Neural progenitor cell (in vitro differentiated cells): ENCODE measurements at places on chromosomes 6 and 20. TPM values are rescaled to one million over a fixed set of nuclear protein-coding genes. Genes with fewer than 3 reads are reported as not detected.

GRCh38 chr6:31945507-31946369 is at the start of gene CFB:
Gene CFB (plus strand): TSS chr6:31946095. CDS start chr6:31946222, 127 bp downstream.
- peak; percentile 8 for DNase-seq

GRCh38 chr6:116439522-116440051 is 21.6 kb upstream of the CALHM6 start:
- DNase-seq = no peak

- DNase-seq = no peak
Measured at GRCh38 chr6:119161438-119161837, 83.0 kb upstream of the FAM184A start.

DNA sequence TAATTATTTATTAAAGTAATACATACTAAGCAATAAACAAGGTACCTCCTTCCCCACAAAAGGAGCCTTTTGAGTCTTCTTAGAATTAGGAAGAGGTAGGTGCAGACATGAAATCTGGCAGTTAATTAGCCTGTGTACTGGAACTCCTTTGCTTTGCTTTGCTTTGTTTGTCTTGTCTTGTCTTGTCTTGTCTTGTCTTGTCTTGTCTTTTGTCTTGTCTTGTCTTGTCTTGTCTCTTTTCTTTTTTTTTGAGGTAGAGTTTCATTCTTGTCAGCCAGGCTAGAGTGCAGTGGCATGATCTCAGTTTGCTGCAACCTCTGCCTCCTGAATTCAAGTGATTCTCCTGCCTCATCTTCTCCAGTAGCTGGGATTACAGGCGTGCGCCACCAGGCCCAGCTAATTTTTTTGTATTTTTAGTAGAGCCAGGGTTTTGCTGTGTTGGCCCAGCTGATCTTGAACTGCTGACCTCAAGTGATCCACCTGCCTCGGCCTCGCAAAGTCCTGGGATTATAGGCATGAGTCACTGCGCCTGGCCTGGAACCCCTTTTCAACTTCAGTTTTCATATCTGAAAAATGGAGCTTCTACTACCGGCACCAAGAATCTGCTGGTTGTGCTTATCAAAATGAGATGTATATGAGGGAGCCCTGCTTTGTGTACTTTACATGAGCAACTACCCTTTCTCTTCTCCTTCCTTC is 301.2 kb downstream of the CDKAL1 start:
- DNase-seq = no peak

GRCh38 chr6:109949281-109950065 is 28.6 kb upstream of the GPR6 start:
- DNase-seq = no peak

DNA sequence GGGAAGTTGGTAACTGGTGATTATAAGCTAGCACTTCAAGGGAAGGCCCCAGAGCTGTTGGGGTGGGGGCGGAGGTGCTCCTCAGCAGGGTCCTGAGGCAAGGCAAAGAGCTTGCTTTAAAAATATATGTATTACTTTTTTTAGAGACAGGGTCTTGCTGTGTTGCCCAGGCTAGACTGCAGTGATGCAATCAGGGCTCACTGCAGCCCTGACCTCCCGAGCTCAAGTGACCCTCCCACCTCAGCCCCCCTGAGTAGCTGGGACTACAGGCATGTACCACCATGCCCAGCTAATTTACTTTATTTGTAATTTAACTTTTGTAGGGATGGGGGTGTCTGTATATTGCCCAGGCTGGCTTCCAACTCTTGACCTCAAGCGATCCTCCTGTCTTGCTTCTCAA is 87.2 kb downstream of the MYB start:
- no peak for DNase-seq

- DNase-seq = no peak
Measured at GRCh38 chr6:53584726-53585125, 39.8 kb upstream of the GCLC start.

DNA sequence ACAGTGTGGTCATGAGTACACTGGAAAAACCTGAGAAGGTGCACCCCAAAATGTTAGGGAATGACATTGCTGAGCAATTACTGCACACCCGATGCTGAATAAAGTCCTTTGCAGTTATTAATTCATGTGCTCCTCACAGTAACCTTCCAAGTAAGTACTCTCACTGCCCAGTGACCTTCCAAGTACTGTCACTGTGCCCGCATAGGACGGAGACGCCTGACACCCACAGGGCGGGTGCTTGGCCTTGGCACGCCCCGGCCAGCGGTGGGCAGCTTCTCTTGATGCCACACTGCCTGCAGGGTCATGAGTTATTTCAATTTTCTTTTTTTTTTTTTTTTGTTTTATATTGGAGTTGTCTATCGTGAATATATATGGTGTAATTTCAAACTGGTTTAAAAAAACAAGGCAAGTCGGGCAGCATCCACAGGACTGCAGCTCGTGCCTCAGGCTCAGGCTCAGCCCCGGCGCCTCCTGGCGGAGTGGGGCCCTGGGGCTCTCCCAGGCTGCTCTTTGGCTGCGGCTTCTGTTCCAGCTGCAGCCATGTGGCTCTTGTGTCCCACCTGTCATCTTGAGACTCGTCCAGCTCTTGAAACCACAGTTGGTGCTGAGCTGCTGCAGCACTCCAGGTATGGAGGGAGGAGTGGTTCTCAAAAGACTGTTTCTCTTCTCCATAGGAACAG is 27.0 kb downstream of the PNLDC1 start:
- no peak for DNase-seq

GRCh38 chr20:44407402-44408184 is 52.1 kb downstream of the HNF4A start:
- DNase-seq = no peak

GRCh38 chr6:140485740-140486449 is 1111.4 kb upstream of the CITED2 start:
- DNase-seq = no peak

GRCh38 chr20:63293456-63293855 is 470 bp downstream of the COL20A1 start:
- no peak for DNase-seq

GRCh38 chr6:170316071-170316470 is 9.5 kb downstream of the FAM120B start:
- DNase-seq = no peak

GRCh38 chr6:127900935-127901334 is at the start of gene THEMIS:
Gene THEMIS (minus strand): TSS chr6:127901058. CDS start chr6:127900932, 126 bp downstream.
- no peak for DNase-seq

DNA sequence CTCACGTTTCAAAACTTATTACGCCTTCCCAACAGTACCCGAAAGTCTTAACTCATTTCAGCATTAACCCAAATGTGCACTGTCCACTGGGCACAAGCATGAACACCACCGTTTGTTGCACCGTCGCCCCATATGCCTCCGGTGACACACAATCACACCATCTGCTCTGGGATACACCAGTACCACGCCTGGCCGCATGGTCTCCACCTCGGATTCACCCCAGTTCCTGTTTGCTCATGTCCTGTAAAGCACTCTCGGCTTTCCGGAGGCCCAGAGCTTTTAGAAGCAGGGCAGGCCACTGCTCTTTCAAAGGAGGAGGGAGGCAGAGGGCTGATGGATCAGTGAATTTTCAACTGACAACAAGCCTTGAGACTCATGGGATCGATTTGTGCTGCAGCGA is 1570.0 kb upstream of the DEFB115 start:
- no peak for DNase-seq

- peak; percentile 50 for DNase-seq
Measured at GRCh38 chr6:113457751-113458150, 399.4 kb upstream of the MARCKS start.

- DNase-seq = no peak
Measured at GRCh38 chr6:8814440-8815000, 379.2 kb upstream of the SLC35B3 start.

- no peak for DNase-seq
Measured at GRCh38 chr20:52817511-52817910, 154.6 kb upstream of the TSHZ2 start.

DNA sequence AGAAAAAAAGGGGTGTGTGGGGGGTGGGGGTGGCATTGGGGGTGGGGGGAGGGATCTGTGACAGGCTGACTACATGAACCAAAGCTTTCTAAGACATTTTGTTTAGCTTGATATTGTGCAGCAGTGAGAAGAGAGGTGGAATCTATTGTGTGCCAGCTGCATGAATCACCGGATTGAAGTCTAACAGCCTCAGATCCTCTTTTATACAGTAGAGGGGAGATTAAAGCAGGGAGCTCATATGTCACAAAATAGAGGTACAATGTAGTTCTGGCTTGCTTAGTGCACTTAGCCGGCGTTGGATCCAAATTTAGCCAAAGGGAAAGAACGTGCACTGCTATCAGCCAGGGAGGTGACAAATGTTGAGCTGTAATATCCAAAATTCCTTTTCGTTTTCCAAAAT is 404.2 kb upstream of the CITED2 start:
- DNase-seq = peak; percentile 53

DNA sequence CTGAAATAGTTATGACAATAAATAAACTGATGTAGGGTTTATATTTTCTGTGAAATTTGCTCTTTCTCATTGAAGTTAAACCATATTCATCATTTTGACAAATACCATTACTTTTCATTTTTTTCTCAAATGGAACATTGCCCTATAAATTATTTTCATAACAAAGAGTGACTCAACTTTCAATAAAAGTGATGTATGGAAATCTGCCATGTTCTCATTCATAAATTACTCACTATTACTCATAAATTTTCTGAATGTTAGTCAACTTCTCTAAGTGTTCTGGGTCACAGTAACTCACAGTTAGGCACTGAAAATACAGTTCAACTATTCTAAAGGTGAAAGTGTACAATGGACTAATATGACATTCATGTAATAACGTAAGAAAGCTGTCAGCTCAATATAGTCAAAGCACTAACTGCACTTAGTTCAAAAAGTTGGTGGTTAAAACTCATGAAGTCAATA is 19.0 kb upstream of the STX11 start:
- no peak for DNase-seq

DNA sequence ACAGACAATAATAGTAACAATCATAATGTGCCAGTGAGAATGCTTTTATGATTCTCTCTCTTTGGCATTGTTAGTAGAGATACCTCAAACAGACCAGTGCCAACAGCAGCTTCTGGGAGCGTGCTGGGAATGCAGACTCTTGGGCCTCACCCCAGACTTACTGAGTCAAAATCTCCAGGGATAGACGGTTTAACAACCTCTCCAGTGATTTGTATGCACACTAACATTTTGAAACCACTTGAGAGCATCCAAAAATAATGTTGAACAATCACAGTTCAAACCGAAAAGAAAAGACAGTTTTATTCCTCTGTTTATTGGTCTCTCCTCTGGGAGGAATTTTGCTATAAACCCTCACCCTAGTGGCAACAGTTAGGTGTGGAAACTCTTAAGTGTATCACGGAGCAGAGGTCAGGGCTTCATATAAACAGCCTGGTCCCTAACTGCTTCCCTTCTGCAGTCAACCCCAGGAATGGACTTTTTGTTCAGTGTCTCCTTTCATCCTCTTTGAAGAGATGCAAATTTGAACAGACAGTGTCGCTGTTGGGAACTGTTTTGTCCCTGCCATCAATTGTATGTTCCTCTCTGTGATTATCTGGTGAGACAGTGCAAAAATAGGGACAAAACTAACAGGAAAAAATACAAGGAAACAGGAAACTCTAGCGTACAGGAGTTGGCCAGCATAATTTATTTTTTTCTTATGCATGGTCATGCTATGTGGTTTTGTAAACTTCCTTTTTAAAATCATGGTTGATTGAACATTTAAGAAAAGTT is 162.4 kb upstream of the BTBD3 start:
- DNase-seq = peak; percentile 50

DNA sequence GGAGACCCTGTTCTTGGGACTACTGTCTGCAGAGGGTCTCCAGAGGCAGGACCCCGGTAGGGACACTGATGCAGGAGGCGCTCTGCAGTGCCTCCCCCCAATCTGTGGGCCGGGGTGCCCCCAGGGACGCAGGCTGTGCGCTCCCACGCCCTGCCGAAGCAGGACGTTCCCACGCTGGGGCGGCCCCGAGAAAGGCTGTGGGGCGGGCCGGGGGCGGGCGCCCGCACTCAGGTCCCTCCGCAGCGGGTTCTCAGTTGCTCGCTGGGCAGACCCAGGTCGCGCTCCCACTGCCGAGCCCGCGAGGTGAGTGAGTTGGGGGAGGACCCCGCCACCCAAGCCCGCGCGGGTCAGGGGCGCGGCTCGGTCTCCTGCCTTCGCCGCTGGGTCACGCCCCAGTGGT is at the start of gene COX4I2:
Gene COX4I2 (plus strand): TSS at position 253 of the 400 bp plus-strand sequence. CDS start 1,106 bp downstream, outside the sequence.
- DNase-seq = no peak

DNA sequence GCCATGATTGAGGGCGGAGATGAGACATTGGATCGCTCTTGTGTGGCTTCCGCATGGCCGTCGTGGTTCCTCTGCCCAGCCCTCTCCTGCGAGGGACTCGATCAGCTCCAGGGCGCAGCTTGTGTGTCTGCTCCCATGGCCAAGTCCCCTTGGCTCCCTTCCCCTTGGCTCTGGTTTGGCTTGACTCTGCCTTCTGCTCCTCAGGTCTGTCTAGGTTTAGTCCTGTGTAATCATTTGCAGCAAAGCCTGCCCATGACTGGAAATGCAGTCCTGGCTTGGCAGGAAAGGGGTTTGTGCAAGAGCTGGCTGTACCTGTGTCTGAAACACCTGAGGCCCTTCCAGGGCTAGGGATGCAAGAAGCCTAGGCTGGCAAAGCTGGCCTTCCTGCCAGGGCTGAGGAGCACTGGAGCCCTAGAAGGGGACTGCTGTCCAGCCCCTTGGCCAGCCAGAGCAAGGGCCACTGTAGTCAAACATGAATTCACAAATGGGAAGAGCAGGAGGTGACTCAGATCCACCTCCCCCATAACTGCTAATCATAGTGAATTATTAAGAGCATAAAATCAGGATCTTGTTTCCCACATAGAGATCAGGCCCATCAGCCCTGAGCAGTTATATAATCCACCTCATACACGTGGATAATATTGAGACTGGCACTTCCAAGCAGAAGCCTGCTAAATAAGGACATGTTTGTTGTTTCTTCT is 196.8 kb downstream of the FARS2 start:
- DNase-seq = no peak

DNA sequence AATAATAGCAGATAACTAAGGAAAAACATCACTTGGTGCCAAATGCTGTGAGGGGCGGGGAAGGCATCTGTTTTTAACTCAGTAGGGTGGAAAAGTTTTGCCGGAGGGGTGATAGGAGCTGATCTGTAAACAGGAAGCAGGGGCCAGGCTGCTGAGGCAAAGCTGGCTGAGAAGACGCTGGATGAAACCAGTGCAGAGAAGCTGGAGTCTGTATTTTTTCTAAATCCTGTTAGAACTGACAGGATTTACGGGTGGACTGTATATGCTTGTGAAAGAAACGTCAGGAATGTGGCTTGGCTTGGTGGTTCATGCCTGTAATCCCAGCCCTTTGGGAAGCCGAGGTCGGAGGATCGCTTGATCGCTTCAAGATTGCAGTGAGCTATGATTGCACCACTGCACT is 5.6 kb downstream of the PCMTD2 start:
- no peak for DNase-seq

- DNase-seq = no peak
Measured at GRCh38 chr20:17273717-17274116, 46.9 kb downstream of the PCSK2 start.

GRCh38 chr6:1995636-1996035 is 249.8 kb downstream of the GMDS start:
- no peak for DNase-seq

GRCh38 chr20:51766994-51767866 is 960 bp downstream of the ATP9A start:
- DNase-seq = peak; percentile 79

HMGCLL1 gene
- total RNA-seq = 5.0 and 6.5 TPM in 2 replicates

PTK6 gene
- total RNA-seq = not detected in 2 replicates

SIRPB2 gene
- total RNA-seq = not detected in 2 replicates

DACT2 gene
- 0.36 and 5.5 TPM in 2 replicates for total RNA-seq

PEDS1 gene
- 9.5 and 21.6 TPM in 2 replicates for total RNA-seq

NINL gene
- total RNA-seq = 21.5 and 32.2 TPM in 2 replicates
